ENCODE measurements at places on chromosomes 5 and 9. TPM values are rescaled to one million over a fixed set of nuclear protein-coding genes. Genes with fewer than 3 reads are reported as not detected.
A peak's percentile ranks its signal among the peaks of the same experiment; 100 is the strongest.

DNA sequence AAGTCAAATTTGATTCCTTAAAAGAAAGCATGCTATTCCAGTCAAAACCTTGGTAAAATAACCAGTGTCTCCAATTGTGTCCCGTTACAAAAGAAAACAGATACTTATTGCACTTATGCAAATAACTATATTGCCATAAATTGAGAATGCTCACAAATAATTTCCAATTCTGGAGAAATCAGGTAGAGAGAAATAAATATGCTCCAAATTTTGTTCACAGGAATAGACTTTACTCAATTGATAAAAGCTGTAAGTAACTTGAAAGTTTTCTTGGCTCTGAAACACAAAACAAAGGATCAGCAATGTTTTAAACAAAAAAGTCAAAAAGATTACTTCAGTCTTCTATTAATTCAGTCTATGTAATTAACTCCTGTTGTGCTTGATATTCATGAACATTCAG lies 7.8 kb upstream of the DTWD2 start:
- no peak overlapping the region for H3K27ac ChIP-seq
- no peaks in the 10 kb centered on the region for H3K4me1 ChIP-seq
- H3K36me3 ChIP-seq: no peaks in the 10 kb centered on the region
- DNase-seq: no peak
- no peak overlapping the region for H3K4me3 ChIP-seq

DNA sequence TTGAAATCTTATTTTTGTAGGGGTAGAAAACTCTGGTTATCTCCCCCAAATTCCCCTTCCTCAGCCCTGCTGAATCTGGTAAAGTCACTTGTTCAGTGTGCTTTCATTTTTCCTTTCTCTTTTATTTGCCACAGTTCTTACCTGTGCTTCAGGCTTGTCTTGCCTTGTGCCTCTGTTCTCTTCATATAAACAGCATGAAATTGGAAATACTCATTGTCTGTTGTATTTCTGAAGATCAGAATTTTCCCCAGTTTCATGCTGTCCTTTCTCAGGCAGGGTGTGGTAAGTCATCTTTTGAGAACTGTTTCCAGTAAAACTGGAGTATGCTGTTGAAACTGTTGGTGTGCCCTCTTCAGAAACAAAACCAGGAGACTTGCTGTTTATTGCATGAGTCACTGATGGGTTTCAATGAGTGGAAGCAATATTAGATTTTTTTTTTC lies 7.0 kb downstream of the PAM start:
- peak overlapping the region; percentile 53 for H3K4me3 ChIP-seq
- no peak for DNase-seq
- peak overlapping the region; percentile 54 for H3K27ac ChIP-seq
- H3K4me1 ChIP-seq: peaks cover 29% of the 10 kb centered on the region
- no peaks in the 10 kb centered on the region for H3K27me3 ChIP-seq
- H3K36me3 ChIP-seq: no peaks in the 10 kb centered on the region

Gene IGIP
- polyA plus RNA-seq: 0.72 TPM

GRCh38 chr9:68523367-68523936 lies 17.2 kb downstream of the TMEM252 start:
- DNase-seq: no peak
- no peak overlapping the region for H3K27ac ChIP-seq
- no peaks in the 10 kb centered on the region for H3K27me3 ChIP-seq
- H3K36me3 ChIP-seq: no peaks in the 10 kb centered on the region
- H3K4me1 ChIP-seq: no peaks in the 10 kb centered on the region
- no peak overlapping the region for H3K4me3 ChIP-seq

Gene PCDHGA4
- 2.2 TPM for polyA plus RNA-seq

DNA sequence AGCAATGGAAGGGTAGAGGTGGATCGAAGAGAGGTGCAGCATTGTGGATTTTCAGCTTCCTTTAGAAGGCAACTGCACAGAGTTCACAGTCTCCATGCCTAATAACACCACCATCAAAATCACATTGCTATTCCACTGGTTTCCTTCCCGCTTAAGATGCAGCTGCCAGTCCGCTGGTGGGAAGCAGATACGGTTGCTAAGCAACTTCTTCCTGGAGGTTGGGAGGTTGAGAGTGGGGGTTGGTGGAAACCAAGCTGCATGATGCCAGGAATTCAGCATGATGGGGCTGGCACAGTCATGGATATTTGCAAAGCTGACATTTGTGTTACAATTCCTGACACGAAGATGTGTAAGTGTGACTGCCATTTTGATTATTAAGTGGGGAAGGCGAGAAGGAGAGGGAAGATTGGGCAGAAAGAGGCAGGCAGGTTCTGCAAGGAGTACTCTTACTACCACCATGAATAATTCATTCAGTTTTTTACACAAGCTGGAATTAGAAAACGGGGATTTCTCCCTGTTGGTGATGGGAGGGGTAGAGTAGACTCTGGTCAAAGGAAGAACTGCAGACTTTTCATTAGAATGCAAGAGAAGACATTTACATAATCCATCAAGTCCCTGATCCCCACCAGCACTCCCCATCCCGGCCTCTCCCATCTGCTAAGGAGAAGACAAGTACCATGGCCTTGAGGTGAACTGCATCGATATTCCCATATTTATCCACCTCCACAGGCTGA lies 87.5 kb downstream of the GLDC start:
- peaks cover 10% of the 10 kb centered on the region for H3K4me1 ChIP-seq
- no peaks in the 10 kb centered on the region for H3K36me3 ChIP-seq
- no peak overlapping the region for H3K4me3 ChIP-seq
- DNase-seq: peak; percentile 69
- H3K27me3 ChIP-seq: no peaks in the 10 kb centered on the region

Gene PCDHA9
- polyA plus RNA-seq: 0.02 TPM
